ENCODE measurements at places on chromosomes 3 and 15. TPM values are rescaled to one million over a fixed set of nuclear protein-coding genes. Genes with fewer than 3 reads are reported as not detected.

CSPG4 gene
- 16.9 TPM for total RNA-seq

ZIC1 gene
- not detected for total RNA-seq

FSTL1 gene
- 144 TPM for total RNA-seq

VILL gene
- total RNA-seq: 1.0 TPM

IL20RB gene
- total RNA-seq: 1.1 TPM

MOBP gene
- not detected for total RNA-seq

AADACL2 gene
- total RNA-seq: not detected

B3GNT5 gene
- total RNA-seq: 21.6 TPM

TRIM42 gene
- not detected for total RNA-seq

ABHD10 gene
- total RNA-seq: 55.4 TPM

CCDC9B gene
- 26.0 TPM for total RNA-seq

GCNT3 gene
- 0.79 TPM for total RNA-seq

ROPN1 gene
- total RNA-seq: 0.21 TPM

AGBL1 gene
- total RNA-seq: not detected

UBAP1L gene
- total RNA-seq: 0.37 TPM

PLXNA1 gene
- 163 TPM for total RNA-seq

FAM107A gene
- total RNA-seq: not detected

LYZL4 gene
- not detected for total RNA-seq

ACKR4 gene
- not detected for total RNA-seq

OSBPL10 gene
- 20.2 TPM for total RNA-seq

ST8SIA2 gene
- 1.8 TPM for total RNA-seq

MCF2L2 gene
- total RNA-seq: 3.4 TPM

ANKUB1 gene
- total RNA-seq: not detected

CSTA gene
- total RNA-seq: 1.7 TPM

PLA1A gene
- not detected for total RNA-seq

CCNB2 gene
- 116 TPM for total RNA-seq

PRICKLE2 gene
- 7.6 TPM for total RNA-seq

FILIP1L gene
- total RNA-seq: not detected

GPR149 gene
- total RNA-seq: not detected

GABRR3 gene
- not detected for total RNA-seq

PSTPIP1 gene
- total RNA-seq: 0.53 TPM

DUOXA1 gene
- 0.30 TPM for total RNA-seq

TNFAIP8L3 gene
- total RNA-seq: 2.3 TPM

PLOD2 gene
- 74.7 TPM for total RNA-seq

VIPR1 gene
- total RNA-seq: not detected

BFSP2 gene
- total RNA-seq: not detected

KLHL6 gene
- not detected for total RNA-seq

MITF gene
- 3.7 TPM for total RNA-seq

CHL1 gene
- not detected for total RNA-seq

PYGO1 gene
- total RNA-seq: 3.3 TPM

DPH6 gene
- 22.3 TPM for total RNA-seq

PIK3CB gene
- total RNA-seq: 12.1 TPM
